ENCODE measurements at places on chromosomes 2 and 18.

GRCh38 chr2:145751629-145752028 lies 1231.7 kb upstream of the ZEB2 start:
- no peak for DNase-seq

DNA sequence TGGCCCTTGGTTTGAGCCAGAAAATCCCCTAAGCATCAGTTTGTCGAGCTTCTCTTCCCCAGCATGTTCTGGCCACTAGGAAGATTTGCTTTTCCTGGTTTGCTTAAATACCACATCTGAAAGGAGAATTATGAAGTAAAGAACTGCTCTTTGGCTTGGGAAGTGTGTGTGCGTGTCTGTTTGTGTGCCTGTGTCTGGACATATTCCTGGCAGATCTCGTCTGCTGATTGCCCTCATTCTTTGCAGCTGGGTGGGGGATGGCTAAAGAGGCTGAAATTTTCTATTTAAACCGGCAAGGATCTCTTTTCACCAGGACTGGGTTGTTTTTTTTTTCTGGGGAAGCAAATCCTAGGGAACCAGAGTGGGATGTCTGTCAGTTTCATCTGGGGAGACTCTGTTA lies 57.3 kb upstream of the MBOAT2 start:
- no peak for DNase-seq

DNA sequence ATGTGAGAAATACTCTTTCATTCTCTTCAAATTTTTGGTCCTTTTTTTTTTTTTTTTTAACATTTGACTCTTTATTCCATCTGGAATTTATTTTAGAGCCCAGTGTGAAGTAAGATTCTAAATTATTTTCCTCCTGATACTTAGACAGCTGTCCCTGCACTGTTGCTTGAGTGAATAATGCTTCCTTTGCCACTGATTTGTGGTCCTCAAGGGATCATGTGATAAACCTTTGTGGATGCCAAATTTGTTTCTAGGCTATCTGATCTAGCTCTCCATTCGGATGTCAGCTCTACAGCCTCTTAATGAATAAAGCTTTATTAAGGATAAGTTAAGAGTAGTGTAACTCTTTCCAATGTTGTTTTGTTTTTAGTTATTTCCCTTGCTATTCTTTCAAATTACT lies 142.3 kb downstream of the SMAD7 start:
- DNase-seq = no peak

GRCh38 chr2:187803816-187804215 lies 249.6 kb upstream of the TFPI start:
- DNase-seq = no peak

DNA sequence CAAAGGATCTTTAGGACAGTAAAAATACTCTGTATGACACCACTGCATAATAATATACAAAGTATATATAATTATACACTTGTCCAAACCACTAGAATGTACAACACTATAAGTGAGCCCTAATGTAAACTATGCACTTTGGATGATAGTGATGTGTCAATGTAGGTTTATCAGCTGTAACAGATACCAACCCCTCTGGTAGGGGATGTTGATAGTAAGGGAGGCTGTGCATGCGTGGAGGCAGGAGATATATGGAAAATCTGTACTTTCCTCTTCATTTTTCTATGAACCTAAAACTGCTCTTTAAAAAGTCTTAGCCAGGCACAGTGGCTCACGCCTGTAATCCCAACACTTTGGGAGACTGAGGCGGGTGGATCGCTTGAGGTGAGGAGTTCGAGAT lies 37.5 kb upstream of the SP3 start:
- DNase-seq = no peak

DNA sequence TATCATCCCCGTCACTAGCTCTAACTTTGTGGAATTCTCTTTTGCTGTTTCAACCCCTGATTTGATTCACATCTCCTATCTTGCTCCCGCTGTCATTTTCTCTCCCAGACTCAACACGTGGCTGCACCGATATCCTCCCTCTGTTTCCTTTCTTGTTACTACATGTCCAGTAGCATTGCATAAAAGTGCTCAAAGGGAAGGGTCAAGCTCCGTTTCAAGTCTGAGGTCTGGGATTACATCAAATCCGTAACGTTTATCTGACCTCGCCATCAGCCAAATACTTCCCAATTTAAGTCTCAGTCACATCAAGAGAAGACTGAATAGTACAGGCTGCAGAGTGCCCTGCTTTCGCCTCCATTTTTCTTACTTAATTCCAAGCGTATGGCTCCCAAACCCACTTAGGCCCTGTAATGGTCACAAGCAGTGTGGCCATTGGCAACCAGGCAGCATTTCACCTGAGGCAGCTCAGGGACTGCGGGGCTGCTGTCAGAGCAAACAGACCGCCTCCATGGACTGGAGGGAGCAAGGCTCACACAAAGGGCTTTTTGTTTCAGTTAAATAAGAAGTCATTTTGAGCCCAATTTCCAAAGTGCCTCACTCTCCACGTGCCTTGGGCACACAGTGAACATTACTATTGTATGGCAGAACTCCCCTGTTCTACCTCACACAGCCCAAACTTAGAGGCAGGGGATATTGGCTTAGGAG lies 217.8 kb downstream of the BCL11A start:
- no peak for DNase-seq

DNA sequence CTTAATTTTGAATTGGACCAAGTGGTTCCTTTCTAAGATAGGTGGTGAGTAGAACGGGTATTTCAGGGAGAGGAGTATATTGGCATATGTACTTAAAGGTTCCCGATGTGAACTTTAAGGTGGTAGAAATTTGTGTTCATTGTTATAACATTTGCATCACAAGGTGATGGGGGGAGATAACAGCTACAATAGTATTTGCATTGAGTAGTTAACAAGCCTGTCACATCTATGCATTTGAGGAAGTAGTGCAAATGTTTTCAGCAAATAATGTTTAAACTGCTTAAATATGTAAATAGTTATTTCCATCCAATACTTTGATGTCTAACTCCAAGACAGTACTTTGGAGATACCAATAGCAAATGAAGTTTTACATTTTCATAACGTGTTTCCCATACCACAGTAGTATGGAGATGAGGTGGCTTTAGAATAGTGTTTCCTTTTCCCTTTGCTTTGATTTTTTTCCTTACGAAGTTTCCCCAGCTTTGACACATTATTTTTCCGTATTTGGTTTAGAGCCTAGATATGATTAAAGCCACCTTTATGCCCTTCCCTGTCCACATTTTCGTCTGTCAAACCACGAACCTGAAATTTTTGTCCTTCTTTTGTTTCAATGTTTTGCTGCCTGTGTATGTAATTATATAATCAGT lies 46.6 kb downstream of the VAPA start:
- no peak for DNase-seq

DNA sequence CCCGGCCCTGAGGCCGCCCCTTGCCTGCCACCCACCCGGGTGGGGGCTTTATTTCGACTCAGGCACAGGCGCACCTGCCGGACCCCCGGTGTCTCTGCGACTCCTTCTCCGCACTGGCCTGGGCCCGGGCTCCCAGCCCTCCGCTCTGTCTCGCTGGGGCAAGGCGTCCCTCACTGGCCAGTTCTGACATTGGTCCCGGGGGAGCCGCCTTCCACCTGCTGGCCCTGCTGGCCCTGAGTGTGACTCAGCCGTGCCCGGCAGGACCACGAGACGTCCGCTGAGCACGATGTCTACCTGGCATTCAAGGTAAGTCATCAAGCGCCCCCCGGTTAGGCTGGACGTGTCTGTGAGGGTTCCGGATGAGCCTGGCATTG lies 131.5 kb upstream of the CTDP1 start:
- no peak for DNase-seq

DNA sequence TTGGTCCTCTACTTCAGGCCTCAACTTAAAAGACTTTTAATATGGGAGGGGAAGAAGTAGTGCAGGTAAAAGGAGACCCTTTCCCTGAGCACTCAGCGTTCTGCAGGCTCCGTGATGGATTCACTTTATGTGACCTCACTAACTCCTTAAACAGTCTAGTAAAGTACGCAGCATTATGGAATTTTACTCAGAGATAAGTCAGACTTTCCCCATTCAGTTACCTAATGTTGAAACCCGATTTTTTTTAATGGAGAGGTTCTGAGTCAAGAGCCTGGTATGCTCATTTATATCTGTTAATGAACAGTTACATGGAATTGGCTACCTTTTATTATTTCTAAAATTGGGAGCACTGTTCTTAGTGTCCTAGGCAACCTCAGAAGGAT lies 34.1 kb downstream of the RASGRP3 start:
- DNase-seq = no peak

DNA sequence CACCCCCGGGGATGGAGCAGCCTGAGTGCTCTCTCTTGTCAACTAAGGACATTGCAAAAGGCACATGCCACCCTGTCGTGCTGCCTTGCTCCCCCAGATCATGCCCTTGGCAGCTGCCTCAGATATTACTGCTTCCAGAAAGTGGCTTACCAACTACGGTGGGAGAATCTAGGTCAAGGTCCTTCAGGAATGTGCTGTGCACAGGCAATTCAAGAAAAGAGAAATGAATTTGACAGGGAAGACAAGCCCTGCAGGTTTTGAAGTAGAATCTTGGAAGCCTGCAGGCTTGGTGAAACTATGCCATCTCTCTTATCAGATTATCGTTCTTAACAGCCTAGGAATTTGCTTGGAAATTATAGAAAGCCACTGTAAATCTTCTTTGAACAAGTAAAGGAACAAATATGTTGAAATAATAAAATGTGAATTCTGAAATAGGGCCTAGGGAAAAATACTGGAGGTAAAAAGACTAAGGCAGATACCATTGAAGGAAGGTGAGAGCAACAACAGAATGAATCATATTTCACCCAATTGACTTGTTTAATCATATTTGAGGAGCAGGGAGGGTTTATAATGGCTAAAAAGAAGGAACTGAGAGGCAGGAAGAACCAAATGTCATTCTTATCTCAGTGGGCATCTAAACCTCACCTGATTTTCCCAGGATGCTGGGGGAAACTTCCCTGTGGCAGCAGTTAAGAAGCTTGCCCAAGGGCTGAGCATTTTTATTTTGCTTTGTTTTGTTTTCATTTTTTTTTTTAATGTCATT lies 94.0 kb upstream of the GLS start:
- DNase-seq = no peak

DNA sequence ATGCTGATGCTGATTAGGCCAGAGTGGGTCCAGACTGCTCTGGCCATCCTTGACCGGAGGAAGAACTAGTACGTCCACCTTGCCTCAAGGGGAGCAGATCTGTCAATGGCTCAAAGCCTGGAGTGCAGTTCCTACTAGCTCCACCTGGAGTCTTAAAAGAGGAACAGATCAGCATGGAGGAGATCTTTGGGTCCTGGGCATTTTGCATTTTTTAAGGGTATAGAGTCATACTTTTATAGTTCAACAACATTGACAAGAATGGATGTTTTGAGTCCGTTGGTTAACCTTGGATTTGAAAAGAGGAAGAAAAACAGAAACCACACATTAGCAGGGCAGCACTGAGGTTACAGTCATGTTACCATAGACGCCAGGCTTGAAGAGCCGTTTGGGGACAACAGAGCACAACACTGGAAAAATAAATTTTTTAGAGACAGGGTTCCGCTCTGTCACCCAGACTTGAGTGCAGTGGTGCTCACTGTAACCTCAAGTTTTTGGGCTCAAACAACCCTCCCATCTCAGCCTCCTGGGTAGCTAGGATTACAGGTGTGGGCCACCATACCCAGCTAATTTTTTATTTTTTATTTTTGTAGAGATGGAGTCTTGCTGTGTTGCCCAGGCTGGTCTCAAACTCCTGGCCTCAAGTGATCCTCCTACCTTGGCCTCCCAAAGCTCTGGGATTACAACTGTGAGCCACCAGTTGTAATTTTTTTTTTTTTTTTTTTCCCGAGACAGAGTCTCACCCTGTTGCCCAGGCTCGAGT lies 78.5 kb downstream of the PRKCE start:
- no peak for DNase-seq

DNA sequence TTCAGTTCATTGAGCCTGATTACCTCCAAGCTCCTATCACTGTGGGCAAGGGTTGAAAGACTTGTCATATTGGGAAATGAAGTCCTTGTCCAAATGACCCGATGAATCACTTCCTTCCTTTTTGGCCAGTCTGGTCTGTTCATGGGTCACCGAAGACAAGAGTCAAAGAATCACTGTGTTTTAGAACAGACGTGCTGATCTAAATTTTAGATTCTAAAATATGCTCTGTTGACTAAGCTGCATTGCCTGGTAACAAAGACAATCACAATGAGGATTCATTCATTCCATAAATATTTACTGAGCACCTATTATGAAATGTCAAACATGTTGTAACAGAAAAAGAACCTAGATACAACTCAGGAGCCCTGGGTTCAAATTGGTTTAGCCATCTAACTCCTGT lies 99.4 kb upstream of the RND3 start:
- no peak for DNase-seq

DNA sequence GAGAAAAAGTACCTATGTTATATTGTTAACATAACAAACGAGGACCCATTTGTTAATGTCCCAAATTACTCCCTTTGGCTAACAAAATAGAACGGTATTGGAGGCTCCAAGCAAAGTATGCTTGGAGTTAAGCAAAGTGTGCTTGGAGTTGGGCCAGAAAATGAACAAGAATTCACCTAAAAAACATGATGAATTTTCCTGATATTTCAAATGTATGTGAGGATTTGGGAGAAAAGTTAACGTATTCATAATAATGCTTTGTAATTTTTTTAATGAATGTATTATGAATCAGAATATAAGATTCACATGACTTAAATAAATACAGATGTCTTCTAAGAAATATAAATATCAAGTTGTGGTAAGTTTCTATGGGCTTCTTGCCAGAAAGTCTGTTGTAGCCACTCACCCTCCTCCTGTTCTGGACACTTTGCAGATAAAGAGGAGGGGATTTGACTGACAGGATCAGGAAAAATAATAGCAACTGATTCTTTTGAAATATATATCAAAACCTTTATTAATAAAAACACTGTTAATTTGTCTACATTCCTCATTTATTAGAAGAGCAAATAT lies 423.7 kb upstream of the MMADHC start:
- no peak for DNase-seq

DNA sequence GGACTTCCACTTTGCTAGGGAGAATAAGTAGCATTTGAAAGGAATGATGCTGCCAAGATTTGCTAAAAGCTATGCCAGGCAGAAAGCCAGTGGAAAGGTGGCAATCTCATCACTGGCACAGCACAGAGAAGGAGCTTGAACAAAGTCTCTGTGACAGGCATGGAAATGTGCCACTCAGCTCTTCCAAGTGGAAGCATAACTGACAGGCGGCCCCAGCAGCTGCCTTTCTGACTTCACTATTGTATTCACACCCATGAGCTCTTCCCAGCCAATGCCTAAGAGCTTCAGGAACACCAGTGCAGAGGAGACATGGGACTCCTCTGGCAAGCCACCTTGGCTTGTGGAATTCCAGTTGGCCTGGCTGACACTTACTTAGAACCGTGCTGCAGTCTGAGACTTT lies 134.6 kb upstream of the REG3G start:
- no peak for DNase-seq

DNA sequence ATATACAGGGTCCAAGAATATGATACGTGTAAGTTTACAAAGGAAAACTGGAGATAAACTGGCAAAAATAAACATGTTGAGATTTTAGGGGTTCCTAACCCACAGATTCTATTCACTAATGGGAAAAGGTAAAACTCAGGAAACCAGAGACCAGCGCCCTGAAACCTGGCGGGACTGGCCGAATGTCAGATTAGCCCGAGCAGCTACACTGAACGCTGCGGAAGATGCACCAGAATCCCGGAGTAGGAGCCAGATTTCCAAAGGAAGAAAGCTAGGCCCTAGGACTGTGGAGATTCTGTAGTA lies 679 bp upstream of the WDR75 start:
- no peak for DNase-seq

- no peak for DNase-seq
These were observed 201.6 kb downstream of the TRIB2 start for GRCh38 chr2:12918138-12918834.

- DNase-seq = no peak
These were observed 168.5 kb downstream of the DPP4 start for GRCh38 chr2:161905389-161906046.
